ENCODE measurements at places on chromosomes 2 and 18.

GRCh38 chr2:205650450-205650849, 31.9 kb upstream of the NRP2 start:
- DNase-seq, result peak; percentile 60

GRCh38 chr2:430291-431040, 142.6 kb upstream of the ALKAL2 start:
- DNase-seq, result no peak

- DNase-seq, result no peak
Measured at GRCh38 chr2:112692918-112693317, 27.9 kb upstream of the NT5DC4 start.

GRCh38 chr18:37272226-37272625, 293.4 kb downstream of the CELF4 start:
- no peak for DNase-seq

DNA sequence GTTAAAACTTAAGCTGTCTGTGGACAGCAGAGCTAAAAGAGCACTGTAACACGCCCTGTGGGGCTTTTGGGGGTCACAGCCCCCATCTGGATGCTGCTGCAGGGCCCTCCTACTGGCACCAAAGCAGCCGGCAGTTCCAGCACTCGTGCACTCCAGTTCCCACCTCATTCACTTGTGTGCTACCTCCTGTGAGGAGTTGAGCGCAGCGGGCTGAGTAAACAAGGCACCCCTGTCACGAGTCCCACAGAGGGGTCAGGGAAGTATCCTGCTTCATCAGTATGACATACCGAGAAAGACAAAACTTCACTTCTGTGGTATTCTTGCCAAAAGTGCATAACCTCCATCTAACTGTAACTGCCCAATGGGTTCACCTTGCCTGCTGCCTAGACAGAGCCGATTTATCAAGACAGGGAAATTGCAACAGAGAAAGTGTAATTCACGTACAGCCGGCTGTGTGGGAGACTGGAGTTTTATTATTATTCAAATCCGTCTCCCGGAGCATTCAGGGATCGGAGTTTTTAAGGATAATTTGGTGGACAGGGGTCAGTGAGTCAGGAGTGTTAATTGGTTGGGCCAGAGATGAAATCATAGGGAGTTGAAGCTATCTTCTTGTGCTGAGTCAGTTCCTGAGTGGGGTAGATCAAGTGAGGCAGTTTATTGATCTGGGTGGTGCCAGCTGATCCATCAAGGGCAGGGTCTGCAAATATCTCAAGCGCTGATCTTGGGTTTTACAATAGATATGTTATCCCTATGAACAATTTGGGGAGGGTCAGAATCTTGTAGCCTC, 41.6 kb downstream of the TMEM17 start:
- DNase-seq, result no peak

DNA sequence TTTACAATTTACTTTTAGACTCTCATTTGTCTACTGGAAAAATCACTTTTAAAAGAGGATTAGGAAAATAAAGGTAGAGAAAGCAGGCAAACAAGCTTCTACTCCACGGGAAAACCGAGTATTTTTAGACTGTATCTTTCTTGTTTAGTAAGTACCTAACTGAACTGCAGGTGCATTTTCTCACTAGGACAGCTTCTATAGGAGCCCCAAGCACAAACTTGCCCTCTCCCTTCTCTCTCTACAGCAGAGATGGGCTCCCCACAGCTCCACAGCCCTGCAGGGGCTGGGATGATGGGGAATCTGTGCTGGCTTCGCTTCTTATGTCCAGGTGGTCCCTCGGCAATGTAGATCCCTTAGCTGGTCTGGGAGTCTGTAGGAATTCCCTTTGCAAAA, 16.2 kb downstream of the PSTPIP2 start:
- DNase-seq, result no peak

GRCh38 chr2:196601430-196602306, 37.8 kb upstream of the CCDC150 start:
- peak; percentile 91 for DNase-seq

DNA sequence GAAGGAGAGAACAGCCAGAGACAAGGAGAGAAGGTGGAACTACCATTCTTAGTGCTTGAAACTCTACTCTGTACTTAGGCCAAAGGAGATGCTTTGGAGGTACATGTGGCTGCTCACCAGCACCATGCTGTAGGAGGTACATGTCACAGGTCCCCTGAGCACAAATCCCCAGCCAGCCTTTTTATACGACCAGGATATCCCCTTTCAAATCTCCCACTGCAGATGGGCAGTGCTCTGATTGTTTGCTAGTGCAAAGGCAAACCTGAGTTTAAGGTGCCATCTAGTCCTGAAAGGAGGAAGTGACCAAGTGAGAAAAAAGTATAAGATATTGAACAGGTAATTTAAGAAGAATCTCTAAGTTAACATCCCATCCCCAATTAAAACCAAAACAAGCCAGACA, 17.1 kb upstream of the TTC21B start:
- DNase-seq, result no peak

- no peak for DNase-seq
Measured at GRCh38 chr2:230447455-230448451, 31.8 kb downstream of the SP100 start.

- DNase-seq, result no peak
Measured at GRCh38 chr2:113976277-113976928, 86.5 kb downstream of the ACTR3 start.

DNA sequence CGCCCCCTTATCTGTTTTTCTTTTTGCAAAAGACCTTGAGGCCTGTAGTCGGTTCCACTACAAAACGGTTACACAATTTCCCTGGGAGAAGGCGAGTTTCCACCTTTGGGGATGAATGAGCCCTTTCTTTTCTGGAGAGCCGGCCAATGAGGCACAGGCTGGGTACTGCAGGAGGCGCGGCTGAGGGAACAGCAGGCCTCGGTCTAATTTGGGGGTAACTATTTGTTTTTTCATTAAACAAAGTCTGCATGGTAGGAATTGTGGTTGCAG, 129.2 kb downstream of the MYCN start:
- no peak for DNase-seq

GRCh38 chr2:108607706-108608301, 73.5 kb downstream of the LIMS1 start:
- DNase-seq, result no peak

GRCh38 chr2:136248907-136249306, 131.0 kb upstream of the CXCR4 start:
- no peak for DNase-seq

- no peak for DNase-seq
Measured at GRCh38 chr2:238141541-238142318, 3.3 kb downstream of the KLHL30 start.

GRCh38 chr2:216447293-216447692, 35.0 kb downstream of the SMARCAL1 start:
- DNase-seq, result no peak

DNA sequence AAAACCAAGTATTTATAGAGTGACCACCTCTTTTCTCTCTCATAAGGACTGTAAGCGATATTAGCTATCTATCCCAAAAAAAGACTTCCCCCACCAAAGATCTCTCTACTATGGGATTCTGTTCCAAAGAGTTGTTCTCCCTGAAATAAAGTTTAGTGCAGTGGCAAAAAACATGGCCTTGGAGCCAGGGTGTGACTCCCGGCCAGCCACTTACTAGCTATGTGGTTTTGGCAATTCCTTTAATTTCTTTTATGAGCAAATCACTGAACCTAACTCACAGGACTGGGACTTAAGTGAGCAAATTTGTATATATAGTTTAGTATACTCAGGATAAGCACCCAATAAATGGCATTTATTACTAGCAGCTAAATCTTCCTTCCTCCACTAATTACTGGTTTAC, 42.6 kb downstream of the SESTD1 start:
- no peak for DNase-seq

- DNase-seq, result no peak
Measured at GRCh38 chr2:201975434-201975833, 58.2 kb upstream of the FZD7 start.

DNA sequence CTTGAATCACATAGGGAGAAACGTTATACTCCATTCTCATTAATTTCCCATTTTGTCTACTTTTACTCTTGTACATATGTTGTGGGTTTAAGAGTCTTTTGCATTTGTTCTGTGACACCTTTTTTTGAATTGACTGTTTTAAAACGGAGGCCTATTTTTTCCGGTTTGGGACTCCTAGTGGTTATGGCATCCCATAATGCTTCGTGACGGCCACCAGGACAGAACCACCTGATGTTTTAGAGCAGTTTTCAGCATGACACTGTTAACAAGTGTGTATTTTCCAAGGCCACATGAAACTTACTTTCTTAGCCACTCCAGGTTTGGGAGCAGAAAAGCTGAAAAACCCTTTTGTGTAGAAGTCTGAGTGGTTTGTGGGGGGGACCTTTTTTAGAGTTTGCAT, 8.4 kb downstream of the SOX11 start:
- DNase-seq, result no peak

DNA sequence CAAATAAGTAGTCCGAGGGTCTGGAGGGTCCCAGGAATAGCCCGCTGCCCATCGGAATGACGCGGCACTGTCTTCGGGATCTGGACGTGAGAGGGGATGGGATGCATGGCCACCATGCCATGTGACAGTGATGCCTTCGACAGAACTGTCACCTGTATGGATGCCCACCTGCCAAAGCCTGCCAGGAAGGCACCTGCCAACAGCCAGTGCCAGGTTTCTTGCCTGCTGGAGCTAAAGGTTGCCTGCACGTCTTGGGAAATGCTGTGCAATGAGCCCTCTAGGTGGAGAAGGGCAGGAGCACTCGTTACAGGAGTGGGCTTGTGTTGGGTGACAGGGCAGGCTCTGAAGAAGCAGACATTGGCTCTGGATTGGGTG, 20.5 kb downstream of the GPR35 start:
- DNase-seq, result no peak

GRCh38 chr2:201118961-201119854, 3.2 kb downstream of the CFLAR start:
- DNase-seq, result no peak
